EL (cell line): ENCODE measurements at places on chromosomes 2 and 18.

DNA sequence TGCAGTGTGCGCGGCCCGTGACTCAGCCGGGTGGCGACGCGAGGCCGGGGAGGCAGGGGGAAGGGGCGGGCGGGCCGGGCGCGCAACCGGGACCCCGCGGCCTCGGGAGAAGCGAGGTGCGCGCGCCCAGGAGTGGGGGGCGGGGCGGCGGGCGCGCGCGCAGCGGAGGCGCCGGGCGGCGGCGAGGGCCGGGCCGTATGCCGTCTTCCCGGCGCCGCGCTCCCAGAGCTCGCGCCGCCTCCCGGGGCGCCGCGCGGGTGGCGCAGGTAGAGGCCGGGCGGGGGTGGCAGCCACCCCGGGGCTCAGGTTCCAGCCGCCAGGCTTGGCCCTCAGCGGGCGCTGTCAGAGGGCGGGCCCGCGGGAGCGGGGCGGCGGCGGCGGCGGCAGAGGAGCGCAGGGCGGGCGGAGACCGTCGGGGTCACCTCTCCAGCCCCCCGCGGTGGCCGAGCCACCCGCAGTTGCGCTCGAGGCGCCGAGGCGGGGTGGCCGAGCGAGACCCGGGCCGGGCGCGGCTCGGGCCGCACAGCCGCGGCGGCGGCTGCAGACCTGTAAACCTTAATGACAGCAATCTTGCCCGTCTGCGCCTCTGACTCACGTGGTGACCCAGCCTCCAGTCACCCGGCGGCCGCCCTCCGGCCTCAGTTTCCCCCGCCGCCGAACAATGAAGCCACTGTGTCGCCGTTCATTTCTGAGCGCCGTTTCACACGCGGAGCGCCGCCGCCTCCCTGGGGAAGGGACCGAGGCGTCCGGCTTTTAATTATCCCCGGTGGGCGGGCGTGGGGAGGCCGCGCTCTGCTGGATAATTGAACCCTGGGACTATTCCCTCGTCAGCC, 25.3 kb upstream of the SMAD7 start:
- peak; percentile 75 for DNase-seq

DNA sequence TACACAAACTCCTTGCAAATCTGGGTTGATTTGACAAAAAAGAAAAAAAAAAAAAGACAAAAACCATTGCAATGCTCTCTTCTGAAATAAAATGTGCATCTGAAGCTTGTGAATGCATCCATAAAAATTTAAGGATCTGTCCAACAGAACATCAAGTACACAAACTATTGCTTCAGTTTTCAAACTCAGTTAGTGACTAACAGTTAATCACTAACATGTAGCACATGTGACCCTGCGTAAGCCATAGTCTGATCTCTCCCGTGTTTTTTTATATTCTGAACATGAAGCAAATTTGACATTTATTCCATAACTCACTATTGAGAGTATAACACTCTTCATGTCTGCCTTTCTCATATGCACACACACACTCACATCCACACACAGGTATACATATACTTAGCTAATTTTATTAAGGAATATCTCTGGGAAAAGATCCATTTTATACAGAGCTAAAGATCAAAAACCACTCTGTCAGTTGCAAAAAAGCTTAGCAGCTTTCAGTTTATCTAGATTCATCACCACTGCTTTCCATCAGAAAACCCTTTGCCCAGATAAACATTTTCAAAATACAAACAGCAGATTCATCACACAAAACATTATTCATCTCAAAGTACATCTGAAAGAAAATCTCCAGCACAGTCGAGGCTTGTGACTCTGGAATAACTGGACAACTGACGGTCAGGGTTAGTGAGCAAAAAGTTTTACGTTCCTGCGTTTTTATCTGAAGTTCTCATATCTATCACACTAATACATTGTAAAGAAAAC, 1000.4 kb upstream of the ACVR2A start:
- DNase-seq = no peak

DNA sequence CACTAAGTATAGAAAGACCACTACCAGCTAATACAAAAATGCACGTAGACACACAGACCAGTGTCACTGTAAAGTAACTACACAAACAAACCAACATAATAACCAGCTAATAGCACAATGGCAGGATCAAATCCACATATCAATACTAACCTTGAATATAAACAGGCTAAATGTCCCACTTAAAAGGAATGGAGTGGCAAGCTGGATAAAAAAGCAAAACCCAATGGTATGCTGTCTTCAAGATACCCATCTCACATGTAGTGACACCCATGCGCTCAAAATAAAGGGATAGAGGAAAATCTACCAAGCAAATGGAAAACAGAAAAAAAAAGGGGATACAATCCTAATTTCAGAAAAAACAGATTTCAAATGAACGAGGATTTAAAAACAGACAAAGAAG, 41.8 kb downstream of the CPS1 start:
- DNase-seq = no peak

DNA sequence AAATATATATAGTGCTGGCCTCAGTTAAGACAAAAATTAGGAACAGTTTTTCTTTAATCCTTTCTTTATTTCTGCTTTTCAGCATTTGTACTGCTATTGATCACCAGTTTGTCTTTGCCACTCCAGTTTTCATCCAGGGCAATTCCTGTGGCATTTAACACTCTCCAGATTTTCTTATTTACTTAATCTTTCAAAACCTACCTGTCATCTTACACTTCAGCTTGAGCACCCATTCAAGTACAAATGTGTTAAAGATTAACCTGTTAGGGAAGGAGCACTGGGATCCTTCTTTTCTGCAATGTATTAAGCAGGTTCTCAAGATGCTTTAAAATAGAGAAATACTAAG, 101.8 kb upstream of the SCN1A start:
- no peak for DNase-seq

- DNase-seq = peak; percentile 14
These were observed 40.5 kb downstream of the CAVIN2 start for GRCh38 chr2:191806396-191806795.

DNA sequence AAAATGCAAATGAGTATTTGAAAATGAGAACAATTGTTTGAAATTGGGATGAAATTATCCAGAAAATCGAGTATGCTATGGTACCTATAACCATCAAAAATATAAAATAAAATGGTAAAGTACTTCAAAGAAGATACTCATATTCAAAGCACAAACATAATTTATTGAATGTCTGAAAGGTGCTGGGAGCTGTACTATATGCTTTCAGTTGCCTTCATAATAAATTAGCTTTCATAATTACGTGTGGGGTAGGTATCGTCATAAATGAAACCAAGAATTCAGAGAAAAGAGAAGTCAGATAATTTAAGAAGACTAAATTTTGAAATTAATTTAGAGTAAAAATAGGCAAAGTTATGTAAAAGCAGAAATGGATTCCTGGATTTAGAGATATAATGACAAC, 721.9 kb upstream of the ACVR2A start:
- DNase-seq = no peak
